ENCODE measurements at places on chromosomes 3 and 15.

DNA sequence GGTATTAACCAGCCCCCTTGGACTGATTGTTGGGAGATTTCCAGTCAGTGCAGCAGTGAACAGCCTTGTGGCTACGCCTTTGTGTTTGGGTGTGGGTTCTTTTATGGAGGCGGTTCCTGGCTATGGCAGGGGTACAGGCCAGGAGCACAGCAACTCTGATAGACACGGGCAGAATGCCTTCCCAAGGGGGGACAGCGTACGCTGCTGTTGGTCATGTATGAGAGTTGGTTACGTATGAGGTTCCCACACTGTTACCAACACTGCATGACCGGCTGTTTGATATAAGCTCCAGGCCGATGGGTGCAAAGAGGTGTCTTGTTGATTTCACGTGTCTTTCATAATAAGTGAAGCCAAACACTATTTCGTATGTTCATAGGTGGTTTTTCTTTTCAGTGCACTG lies 187.8 kb downstream of the NSMCE3 start:
- no peak for DNase-seq

DNA sequence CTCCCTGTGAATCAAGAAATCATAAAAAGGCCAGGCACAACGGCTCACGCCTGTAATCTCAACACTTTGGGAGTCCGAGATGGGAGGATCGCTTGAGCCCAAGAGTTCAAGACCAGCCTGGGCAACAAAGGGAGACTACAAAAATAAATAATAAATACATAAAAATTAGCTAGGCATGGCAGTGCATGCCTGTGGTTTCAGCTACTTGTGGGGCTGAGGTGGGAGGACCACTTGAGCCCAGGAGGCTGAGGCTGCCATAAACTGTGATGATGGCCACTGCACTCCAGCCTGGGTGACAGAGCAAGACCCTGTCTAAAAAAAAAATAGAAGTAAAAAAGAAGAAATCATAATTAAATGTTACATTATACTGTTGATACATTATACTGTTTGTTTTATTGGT lies 28.0 kb upstream of the DCUN1D1 start:
- DNase-seq = no peak

GRCh38 chr15:77857419-77857818 lies 220.1 kb downstream of the TBC1D2B start:
- no peak for DNase-seq

- no peak for DNase-seq
Measured at GRCh38 chr3:142946861-142947260, 16.6 kb downstream of the PAQR9 start.

DNA sequence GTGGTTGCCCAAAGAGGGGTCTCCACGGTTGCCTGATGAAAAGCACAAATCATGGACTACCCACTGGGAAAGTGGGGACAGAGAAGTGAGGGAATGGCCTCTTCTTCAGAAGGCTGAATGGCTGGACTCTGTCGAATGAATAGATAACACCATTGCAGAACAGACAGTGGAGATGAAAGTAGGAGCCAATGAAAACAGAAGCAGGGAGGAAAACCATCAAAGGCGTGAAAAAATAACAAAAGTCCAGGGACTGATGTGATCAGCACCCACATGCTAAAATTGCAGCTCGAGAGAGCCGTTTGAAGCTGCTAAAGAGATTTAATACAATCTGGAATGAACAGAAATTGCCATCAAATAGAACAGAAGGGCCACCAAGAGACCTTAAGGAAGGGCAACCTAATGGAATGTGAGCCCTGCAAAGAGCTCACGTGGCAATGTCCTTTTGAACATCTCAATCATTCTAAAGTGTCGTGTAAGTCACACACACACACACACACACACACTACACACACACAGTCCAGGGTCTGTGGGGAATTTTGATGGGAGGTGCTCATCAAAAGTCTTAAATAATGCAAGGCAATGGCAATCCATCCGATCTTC lies 130.9 kb upstream of the ICE2 start:
- DNase-seq = no peak

- DNase-seq = no peak
Measured at GRCh38 chr3:134795746-134796280, 753 bp downstream of the EPHB1 start.

GRCh38 chr15:35757765-35758164 lies 211.8 kb upstream of the DPH6 start:
- DNase-seq = no peak

- DNase-seq = no peak
Measured at GRCh38 chr3:24264011-24264410, 230.6 kb downstream of the THRB start.

DNA sequence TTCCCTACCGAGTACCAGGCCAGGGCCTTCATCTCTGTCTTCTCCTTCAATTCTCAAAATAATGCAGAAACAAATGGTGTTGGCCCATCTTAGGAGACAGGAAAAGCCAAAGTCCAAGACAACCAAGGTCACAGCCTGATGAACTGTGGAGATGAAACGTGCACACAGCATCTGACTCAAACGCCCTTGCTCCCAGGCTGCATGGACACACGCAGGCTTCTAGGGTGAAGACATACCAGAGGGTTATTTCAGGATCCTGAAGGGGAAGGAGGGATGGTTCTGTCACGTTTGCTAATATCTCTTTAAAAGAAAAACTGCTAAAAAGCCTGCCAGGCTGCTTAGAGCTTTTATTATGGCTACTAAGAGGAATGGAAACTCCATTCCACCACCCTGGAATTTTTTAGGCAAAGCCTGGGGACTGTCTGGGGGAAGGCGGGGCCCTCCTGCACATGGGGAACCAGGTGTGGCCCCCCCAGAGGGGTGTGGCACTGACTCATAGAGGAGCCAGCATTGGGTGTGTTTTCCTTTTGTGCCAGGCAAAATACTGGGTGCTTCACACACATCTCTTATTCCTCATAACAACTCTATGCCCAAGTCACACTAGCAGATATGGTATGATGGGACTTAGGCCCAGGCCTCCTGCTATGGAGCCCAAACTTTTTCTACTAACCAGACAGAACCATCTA lies 62.9 kb downstream of the UMPS start:
- no peak for DNase-seq

DNA sequence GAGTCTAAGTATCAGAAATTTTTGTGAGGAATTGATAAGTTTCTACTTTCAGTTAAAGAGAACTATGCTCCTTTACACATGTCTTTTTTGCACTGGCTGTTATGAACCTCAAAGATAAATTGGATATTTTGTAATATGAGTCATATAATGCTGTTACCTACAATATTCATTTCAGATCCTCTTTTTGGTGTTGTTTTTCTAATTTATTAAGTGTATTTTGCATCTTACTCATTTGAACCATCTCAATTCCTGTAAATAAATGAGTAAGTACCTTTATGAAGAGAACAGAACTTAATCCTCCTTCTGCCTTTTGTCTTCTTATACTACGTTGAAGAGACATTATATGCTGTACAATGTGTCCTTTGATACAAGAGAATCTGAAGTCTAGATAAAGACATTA lies 74.4 kb downstream of the ZIC1 start:
- no peak for DNase-seq

DNA sequence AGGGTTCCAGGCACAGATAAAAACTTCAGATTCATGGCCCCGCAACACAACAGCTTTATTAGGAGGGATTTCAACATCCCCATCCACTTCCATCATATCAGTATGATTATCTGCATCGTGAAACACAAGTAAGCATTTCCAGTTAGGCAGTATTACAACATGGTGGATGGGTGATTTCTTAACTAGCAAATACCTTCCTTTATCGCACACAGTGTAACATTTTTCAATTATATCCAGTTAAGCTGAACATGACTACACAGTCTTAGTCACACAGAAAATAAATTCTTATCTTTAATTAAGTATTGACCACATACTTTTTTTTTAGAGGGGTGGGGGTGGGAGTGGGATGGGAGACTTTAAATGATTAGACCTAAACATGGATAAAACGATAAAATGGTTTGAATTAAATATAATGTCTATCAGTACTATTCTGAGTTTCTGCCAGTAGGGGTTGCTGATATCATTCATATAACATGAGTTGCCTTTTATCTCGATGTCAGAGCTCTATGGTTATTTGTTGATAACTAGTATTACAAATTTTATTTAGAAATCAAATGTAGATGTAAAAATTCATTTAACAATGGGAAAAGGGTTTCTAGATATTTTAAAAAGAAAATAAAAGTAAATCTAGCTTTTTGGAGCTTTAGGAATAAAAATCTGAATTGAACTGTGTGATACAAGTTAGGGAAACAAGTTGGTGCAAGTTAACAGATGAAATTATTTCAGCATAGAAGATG lies 146.6 kb downstream of the TBL1XR1 start:
- no peak for DNase-seq

DNA sequence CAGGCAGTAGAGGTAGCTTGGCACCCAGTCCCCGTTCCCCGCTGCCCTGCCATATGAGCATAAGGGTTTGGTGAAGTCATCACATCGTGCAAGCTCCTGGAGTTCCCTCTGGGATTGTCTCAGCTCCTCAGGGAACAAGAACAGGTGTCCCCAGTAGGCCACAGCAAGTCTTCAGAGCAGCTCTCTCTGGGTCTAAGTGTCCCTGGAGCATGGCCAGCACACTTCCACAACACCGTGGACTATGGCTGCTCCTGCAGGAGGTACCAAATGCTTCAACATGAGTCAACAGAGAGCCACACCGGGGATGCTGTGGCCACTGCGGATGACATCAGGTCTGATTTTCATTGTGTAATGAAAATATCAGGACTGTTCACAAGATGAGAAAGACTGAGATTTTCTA lies 23.1 kb downstream of the ABHD6 start:
- DNase-seq = no peak

DNA sequence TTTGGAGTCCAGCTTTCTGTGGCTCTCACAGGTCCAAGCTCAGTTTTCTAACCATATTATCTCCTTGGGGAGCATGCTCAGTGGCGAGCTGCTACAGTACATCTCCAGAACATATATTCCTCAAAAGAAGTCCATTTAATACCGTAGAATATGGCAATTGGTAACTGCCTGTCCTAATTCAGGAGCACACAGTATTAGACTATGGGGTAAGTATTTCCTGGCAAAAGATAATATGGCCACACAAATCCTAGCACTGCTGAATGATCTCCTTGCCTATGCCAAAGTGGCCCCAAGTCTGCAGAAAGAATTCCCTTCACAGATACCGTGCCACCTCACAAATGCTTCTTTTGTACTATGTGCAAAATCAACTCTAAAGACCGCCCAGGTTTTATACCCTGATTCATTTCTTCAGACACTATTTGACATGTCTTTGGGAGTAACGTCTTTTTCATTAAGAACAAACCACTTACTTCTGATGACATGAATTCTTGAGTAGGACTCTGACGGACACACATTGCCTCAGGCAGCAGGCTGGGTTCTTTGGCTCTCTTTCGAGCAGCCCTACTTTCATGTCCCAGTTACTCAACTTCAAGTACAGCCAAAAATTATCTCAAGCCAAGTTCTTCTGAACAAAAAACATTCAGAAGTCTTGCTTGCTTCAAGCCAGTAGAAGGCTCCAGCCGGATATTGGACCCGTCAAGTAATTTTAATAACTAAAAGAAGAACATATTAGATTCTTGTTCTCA lies 368.3 kb upstream of the DCBLD2 start:
- DNase-seq = no peak

DNA sequence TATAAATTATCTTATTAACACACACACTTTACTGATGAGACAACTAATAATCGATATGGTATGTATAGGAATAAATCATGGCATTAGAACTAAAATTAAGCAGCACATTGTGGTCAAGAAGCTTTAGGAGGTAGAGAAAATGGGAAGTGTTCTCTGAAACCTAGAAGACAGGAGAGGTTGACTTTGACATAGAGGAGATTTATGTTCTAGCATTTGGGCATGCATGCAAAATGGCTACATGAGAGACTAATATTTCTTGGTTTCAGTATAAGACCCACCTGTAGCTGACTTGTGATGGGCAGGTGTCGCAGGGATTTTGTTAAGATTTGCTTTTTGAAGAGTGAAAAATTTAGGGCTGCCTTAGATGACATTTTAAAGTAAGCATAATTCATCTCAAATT lies 209.7 kb upstream of the POU1F1 start:
- DNase-seq = no peak

- no peak for DNase-seq
Measured at GRCh38 chr3:187985647-187986046, 168.3 kb upstream of the LPP start.

- DNase-seq = no peak
Measured at GRCh38 chr15:40316931-40317330, 6.6 kb upstream of the INAFM2 start.

GRCh38 chr15:85276508-85276907 lies 103.9 kb upstream of the AKAP13 start:
- no peak for DNase-seq

Data from CD4-positive, alpha-beta memory T cell (primary cell).